PC-9 (cell line): ENCODE measurements at places on chromosomes 2 and 18. TPM values are rescaled to one million over a fixed set of nuclear protein-coding genes. Genes with fewer than 3 reads are reported as not detected.

GRCh38 chr2:158795195-158795924 lies at the start of gene DAPL1:
DAPL1 (plus strand) TSS chr2:158795317; CDS start chr2:158795373, 56 bp downstream.
- DNase-seq = no peak

DNA sequence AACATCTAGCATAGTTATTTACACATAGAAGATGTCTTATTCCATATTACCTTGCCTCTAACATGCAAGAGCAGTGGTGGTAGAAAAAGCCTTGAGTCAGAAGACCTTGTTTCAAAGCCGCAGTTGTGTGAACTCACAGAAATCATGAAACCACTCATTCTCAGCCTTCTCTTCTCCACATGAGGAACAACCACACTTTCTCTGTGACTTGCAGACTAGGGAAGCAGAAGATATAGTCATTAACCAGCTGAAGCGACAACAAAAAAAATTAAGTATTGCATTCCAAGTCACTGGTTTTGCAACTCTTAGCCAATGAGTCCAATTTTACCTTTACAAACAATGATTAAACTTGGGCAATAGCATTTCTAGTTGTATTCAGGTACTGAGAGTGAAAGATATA lies 19.0 kb downstream of the TWSG1 start:
- DNase-seq = no peak

DNA sequence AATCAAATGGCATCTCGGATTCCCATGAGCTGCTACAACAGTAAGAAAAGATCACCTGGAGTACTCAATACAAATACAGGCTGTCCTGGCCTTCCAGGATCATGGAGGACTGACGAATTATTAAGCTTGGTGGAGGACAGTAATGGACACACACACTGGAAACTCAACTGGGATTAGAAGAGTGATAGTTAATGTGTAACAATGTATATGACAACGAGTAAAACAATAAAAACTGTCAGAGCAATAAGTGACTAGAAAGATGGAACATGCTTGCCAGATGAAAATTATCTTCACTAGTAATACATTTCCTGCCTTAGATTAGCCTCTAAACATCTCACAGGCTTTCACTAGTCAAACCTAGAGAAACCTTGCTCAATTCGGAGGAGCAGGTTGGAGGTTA lies 49.2 kb upstream of the CDH20 start:
- no peak for DNase-seq

DNA sequence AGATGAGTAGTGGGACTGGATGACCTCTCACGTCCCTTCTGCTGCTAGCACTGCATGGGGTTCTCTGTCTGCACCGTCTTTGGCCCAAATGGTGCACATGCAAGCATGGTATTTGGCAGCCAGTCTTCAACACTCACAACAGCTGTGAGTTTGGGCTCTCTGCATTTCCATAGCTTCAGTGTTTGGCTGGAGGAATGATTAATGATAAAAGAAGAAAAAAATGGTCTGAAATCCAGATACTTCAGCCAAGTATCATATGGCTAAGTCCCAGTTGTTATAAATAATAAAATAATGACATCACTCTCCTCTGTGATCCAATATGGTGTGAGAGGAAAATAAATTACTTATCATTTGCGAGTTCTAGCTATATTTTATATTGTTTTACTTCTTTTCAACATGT lies 173.3 kb downstream of the DCDC2C start:
- no peak for DNase-seq

DNA sequence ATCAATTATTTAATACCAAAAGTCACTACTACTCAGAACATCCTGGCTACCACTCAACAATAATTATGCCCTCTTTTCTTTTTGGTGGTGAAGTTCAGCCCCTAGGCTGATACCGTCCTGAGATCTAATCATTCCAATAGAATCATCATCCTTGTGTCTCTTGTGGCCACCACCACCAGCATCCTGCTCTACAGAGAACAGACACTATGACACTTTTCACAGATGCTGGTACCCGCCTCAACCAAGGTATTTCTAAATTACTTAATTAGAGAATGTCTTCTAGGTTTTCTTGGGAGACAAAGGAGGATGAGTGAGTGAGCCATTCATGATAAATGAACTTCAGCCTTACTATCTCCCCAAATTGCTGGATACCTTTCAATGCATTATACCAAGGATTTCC lies 60.0 kb downstream of the TDRD15 start:
- DNase-seq = no peak

- DNase-seq = no peak
These were observed 125.3 kb downstream of the ZFP36L2 start for GRCh38 chr2:43100883-43101662.

DNA sequence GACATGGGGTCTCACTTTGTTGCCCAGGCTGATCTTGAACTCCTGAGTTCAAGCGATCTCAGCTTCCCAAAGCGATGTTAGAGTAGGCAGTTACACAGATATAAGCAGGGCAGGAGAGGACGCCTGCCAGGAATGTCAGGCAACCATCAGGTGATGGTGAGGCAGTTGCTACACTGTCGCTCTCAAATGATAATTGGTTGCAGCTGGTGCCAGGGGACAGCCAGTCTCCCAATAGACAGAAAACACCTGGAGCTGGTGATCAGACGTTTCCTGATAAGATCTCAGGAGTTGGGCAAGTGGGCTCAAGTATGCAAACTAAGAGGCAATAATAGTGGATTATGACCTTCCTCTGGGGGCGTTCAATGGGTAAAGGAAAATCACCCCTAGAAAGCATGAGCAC lies 163.1 kb upstream of the RGPD4 start:
- no peak for DNase-seq

ANKRD30B gene
- not detected in 2 replicates for total RNA-seq

B4GALT6 gene
- total RNA-seq = 3.0 and 5.3 TPM in 2 replicates

SLC14A1 gene
- total RNA-seq = not detected in 2 replicates
